NCI-H510A treated with DMSO at 0.1 percent for 48 hours (cell line): ENCODE measurements at places on chromosomes 16 and 17.

- DNase-seq, result no peak
Observed at GRCh38 chr17:29677824-29678223, 55.1 kb upstream of the CORO6 start.

GRCh38 chr16:728131-728889 is 1.4 kb downstream of the HAGHL start:
- DNase-seq, result peak; percentile 33

DNA sequence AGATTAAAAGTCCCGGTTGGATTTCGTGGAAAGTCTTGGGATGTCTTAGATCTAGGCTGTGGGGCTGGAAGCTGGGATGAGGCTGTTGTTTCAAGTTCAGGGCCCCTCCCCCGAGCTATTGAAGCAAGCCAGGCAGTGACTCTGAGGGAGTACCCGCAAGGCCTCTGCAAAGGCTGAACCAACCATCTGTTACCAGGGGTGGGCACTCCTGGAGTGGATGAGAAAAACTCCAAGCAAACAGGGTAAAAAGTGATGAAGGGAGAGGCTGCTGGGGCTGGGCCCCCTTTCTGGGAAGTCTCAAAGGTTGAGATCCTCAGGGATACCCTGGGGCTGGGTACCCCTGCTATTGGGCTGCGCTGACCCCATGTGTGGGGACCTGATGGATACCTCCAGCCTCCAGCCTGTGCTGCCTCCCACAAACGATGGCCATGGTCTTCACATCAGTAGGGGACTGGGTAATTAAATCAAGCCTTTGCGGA is 82.4 kb upstream of the KIFC3 start:
- no peak for DNase-seq

DNA sequence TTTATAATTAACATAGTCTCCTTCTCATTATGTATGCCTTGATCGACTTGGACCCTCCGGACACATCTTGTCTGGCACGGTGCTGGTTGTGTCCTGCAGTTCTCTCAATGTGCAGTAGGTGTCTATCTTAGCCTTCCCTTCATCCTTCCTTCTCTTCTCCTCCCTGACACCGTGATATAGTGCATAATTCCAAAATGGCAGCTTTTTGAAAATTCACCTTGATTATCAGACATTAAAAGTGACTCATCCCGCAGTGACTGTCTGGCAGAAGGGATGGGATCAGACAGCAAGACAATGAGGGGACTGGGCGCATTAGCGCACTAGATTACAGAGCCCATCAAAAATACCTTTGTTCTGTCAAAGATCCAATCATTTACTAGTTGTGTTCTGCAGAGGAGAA is 70.0 kb upstream of the PMFBP1 start:
- DNase-seq, result peak; percentile 54

GRCh38 chr17:18093616-18094408 is 6.1 kb downstream of the DRG2 start:
- DNase-seq, result peak; percentile 66

- no peak for DNase-seq
Observed at GRCh38 chr17:32672711-32673110, 185.9 kb downstream of the CDK5R1 start.
